Stimulated activated CD4-positive, alpha-beta T cell treated with anti-CD3 and anti-CD28 coated beads, TNF-alpha, amount 100 ng/mL, for 1 hour (primary cell): ENCODE measurements at places on chromosomes 7 and 10.

GRCh38 chr10:69222157-69223027 lies 2.3 kb downstream of the HKDC1 start:
- DNase-seq = peak; percentile 18

DNA sequence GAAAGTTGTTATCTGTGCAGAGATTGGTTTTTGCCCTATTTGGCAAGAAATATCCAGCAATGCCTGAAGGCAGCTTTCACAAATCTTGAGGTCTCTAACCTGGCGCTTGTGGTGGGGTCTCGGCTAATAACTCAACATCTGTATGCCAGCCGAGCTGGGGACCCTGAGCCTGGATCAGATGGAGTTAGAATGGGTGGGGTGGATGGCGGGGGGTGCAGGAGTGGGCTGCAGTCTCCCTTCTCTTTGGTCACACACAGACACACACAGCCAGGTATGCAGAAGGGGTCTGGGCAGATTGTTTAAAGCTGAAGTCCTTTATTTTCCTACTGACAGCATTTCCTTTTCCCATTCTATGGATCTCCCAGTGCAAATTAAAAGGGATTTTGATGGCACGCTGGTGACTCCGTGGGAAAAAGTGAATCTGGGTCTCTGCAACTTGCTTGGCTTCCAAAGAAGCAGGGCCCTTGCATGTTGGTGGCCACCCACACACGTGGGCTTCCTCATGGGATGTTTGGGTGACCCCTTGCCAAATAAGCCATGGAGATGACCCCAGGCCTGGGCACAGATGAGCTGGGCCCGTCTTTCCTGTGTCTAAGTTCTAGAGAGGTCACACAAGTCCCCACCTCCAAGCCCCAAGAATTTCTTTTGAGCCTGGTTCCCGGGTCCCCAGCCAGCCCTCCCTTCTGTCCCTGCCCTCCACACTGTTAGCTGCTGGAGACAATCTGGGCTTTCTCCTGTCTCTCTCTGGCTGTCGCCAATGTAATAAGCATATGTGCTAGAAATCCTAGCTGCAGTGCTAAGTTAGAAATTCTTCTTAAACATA lies 39.9 kb upstream of the EMX2 start:
- DNase-seq = no peak

GRCh38 chr10:96517284-96517683 lies 3.6 kb upstream of the TLL2 start:
- DNase-seq = no peak

DNA sequence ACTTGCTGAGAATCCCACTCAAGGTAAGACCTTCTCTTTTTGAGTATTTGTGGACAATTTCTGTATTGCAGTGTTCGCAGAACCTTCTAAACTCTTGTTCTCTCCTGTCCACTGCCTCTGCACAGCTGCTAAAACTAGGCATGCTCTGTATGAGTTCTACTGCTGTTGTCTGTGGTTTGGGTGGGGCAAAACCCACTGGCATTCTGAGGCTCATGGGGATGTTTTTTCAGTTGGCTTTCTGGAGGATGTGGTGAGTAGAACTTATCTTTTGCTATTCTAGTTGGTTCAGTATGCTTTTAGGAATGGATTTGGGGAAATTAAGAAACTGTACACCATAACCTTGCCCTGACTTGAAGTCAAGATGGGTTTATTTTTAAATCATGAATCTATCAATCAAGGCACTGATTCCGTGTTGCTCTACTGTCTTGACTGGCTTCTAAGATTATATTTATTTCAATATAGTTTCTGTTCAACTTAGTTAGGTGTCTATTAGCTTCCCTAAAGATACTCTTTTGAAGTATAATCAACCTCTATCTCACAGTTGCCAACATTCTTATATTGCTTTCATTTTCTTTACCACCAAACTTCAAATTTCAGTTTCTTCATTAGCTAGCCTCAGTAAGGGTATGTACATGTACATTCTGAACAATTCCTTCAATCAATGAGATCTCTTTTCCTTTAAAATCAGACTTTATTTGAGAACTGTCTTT lies 25.0 kb upstream of the C1GALT1 start:
- peak; percentile 13 for DNase-seq

GRCh38 chr7:80842022-80842790 lies 76.6 kb downstream of the SEMA3C start:
- DNase-seq = no peak

DNA sequence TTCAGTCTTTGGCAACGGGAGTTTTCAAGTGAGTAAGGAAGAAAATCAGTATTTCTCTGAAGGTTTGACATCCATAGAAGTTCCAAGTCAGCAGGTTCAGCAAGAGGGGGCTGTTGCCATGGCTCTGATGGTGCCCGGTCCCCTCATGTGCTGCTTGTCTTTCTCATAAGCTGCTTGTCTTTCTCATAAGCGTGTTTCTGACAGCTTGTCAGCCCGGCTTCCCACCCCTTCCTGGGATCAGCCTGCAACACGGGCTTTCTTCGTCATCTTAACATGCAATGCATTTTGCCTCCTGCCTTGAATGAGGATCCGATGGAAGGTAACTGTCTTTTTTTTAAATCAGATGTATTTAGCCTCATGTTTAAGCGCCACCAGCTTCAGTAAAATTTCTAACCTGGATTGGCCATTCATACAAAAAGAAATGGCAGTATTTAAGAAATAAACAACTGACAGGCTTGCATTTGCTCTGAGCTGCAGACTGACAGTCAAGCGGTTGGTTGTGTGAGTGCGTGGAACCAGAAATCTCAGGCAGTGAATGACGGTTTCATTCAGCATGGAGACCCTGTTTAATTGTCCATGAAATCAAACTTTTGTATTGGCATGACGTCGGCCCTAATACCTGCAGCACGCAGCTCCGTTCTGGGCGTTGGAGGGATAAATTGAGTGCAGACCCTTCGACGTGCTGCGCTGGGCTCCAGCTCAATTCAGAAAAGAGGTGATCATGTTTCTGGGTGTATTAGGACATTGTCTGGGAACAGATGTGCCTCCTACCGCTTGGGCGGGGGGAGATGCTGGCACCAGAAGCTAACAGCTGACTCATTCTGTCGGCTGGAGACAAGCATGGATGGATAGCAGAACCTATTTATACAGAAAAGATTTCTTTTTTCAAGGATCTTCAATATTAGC lies 454.7 kb upstream of the FOXK1 start:
- DNase-seq = no peak

DNA sequence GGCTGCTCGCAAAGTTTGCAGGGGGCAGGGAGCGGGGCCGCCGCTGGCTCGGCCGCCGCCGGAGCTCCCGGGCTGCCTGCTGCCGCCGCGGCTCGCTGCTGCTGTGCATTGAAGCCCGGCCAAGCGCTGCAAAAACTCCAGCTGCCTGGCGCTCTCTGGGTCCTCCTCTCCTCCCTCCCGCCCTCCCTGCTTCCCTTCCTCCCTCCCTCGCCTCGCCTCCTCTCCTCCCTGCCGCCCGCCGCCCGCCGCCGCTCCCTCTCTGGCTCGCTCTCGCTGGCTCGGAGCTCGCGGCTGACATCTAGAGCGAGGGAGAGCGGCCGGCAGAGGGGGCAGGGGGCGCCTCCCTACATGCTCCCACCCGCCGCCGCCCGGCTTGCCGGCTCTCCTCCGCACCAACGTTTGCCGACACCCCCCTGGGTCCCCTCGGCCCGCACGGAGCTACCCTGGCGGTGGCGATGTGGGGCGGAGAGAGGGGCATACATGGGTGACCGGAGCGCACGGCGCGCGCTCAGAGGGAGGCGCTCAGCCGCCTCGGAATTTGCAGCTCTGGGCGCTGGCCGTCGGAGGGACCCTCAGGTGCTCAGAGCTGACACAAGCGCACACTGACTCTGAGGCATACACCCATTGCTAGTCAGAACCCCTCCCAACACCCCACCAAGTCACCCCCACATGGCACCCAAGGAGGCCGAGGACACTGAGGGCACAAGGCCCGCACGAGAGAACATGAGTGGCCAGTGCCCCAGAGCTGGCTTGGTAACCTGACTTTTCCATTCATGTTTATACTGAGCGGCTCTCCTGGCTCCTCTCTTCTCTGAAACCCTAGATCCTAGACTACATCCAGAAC lies 1.2 kb upstream of the PLXNA4 start:
- DNase-seq = no peak

GRCh38 chr7:108009873-108010272 lies 6.9 kb upstream of the LAMB1 start:
- no peak for DNase-seq

GRCh38 chr10:27857616-27858015 lies 112.0 kb upstream of the MKX start:
- no peak for DNase-seq

- no peak for DNase-seq
Observed at GRCh38 chr7:608954-609353, 89.3 kb upstream of the PDGFA start.

DNA sequence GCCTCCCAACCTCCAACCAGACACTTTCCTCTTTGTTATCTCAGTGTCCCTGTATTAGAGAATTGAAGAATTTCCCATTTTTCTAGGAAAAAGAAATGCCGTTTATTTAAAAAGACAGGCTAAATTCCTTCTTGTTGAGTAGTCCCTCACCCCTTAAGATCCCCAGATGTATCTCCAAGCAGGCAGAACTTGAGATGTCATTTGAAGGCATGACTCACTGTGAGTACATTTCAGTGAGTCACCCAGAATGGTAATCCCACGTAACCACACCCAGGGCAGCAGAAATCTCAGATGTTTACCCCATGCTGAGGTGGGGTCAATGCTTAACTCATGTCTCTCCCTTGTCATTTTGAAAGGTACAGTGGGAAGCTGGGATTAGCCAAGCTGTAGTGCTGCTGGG lies 4.4 kb downstream of the ZNF655 start:
- DNase-seq = no peak

DNA sequence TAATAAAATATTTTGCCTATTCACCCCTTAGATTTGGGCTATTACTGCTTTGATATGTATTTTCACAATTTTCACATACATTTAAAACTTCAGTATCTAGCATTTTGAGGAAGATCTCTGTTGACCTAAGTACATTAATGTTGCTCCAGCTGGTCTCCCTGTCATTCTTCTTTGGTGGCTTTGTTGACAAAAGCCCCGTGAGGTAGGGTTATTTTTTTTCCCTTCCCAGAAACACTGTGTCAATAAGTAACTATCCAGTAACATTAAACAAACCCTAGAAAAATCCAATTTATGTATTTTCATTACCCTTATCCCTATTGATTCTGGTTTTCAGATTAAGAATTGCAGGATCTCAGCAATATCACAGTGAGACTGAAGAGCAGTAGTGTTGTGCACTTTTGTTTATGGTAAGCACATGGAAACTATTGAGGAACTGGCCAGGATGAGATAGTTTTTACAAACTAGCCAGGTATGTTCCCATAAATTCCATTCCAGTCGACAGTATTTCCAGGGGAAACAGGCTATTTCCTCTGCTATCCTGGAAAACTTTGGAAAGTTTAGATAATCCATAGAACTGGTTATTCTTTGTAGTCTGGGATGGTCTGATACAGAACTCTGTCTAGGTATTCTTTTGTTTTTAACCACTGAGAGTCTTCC lies 198.2 kb downstream of the PON1 start:
- no peak for DNase-seq

- no peak for DNase-seq
Observed at GRCh38 chr7:22397981-22398380, 41.0 kb upstream of the RAPGEF5 start.

GRCh38 chr10:100709146-100710082 lies 36.0 kb upstream of the PAX2 start:
- no peak for DNase-seq

DNA sequence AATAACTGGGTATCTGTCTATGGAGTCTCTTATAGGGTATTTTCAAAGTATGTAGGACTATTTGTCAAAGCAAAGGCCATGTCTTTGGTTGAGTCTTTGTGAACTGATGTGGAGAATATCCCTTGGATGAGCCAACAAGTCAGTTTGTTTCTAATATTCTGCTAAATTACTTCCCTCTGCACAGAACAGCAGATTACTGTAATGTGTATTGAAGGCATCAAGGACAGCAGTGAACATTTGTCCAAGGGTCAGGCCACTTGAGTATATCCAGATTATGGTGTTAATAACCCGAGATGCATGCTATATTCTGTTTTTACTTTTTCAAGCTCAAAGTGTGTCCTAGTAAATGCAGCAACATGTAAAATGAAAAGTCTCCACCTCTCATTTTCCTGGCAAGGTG lies 144.2 kb upstream of the GLI3 start:
- DNase-seq = no peak

- no peak for DNase-seq
Observed at GRCh38 chr10:106540645-106541044, 623.9 kb downstream of the SORCS1 start.

DNA sequence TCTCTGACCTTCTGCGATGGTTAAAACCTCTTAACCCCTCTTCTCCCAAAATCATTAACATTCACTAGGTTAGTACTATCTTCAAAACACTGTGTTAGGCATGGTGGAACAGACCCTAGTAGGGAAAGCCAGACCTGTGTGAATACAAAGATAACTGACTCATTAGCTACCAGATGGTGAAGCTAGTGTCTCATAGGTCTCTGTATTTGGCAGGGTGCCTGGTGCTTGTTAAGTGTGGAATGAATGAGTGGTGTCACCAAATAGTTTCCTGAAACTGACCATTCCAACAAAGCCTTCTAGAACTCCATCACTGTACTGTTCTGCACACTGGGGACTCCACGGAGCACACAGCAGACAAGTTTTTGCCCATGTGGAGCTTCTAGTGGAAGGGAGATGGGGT lies 27.7 kb upstream of the TM9SF3 start:
- DNase-seq = no peak

DNA sequence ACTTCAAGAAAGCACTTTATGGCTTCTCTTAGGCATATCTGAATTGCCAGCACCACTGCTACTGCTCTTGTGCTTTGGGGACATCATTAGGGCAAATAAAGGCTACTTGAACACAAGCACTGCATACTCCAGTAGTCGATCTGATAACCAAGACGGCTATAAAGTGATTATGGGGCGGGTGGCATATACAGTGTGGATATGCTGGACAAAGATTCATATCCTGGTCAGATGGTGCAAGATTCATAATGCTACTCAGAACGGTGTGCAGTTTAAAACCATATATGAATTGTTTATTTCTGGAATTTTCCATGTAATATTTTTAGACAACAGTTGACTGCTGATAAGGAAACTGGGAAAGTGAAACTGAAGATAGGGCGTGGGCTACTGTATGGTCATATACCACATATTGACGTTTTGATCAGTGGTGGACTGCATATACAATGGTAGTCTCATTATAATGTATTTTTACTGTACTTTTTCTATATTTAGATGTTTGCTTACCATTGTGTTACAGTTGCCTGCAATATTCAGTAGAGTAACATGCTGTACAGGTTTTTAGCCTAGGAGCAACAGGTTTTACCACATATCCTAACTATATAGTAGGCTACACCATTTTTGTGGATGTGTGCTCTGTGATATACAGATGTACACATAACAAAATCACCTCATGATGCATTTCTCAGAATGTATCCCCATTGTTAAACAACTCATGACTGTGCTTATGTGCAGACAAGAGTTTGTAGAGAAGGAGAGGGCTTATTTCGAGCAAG lies 15.2 kb downstream of the ANLN start:
- no peak for DNase-seq

DNA sequence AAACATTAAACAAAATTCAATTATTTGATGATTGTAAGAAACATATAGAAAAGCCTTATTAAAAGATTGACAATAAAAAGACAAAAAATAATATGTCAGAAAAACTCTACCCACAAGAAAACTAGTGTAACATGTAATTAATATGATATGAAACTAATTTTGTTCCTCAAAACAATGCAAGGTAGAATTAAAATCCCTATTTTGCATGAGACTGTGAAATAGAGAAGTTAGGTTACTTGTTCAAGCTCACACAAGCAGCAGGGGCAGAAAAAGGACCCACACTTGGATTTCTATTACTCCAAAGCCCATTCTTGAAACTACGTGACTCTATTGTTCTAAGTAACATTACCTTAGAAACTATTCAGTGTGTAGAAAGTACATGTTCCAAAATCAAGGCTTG lies 96.4 kb downstream of the KCNMA1 start:
- no peak for DNase-seq
